ENCODE measurements at places on chromosomes 1 and 21.
A peak's percentile ranks its signal among the peaks of the same experiment; 100 is the strongest.

DNA sequence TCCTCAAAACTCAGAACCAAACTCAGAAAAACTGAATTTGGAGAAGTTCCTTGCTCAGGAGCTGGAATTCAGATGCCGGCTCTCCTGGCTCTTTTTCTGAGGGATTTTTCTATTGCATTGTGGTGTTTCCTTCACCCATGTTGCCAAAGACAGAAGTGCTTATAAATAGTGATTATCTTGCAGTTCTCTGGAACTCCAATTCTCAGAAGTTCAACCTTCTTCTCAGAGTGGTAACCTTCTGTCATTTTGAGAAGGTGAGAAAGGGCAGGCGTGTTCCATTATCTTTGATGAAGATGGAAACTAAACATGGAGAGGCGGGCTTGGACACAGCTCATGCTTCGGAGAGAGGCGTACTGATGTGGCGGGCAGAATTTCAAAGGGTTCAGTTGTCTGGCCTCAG lies 12.4 kb upstream of the ETV3 start:
- no peak for DNase-seq

DNA sequence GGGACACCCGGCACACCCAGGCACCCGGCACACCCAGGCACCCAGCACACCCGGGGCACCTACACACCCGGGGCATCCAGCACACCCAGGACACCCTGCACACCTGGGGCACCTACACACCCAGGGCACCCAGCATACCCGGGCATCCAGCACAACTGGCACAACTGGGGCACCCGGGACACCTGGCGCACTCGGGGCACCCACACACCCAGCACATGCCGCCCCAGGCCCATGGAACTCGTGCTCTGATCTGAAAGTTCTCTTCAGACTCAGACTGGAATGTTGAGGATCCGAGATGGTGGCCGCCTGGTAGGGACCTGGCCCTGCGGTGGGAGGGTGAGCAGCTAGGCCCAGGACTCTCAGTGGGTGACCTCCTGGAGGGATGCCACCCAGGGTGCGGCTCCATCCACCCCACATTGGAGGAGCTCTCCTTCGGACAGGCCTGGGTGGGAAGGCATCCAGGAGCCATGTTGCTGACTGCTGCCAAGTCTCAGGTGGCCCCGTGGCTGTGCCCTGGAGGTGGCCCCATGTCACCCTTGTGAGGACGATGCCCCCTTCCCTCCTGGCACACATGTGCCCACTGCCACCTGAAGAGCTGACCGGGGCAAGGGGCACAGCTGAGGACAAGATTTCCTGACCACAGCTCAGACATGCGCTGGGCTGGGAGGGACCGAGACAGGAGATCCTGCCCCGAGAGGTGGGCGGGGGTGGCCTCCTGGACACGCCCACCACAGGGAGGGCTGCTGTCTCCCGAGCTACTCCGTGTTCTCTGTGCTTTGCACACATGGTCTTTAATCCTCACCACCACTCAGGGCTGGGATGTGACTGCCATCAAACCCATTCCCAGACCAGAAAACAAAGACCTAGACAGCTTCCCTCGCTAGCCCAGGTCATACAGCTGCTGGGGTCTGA lies 37.0 kb downstream of the UBE2G2 start:
- no peak for DNase-seq

DNA sequence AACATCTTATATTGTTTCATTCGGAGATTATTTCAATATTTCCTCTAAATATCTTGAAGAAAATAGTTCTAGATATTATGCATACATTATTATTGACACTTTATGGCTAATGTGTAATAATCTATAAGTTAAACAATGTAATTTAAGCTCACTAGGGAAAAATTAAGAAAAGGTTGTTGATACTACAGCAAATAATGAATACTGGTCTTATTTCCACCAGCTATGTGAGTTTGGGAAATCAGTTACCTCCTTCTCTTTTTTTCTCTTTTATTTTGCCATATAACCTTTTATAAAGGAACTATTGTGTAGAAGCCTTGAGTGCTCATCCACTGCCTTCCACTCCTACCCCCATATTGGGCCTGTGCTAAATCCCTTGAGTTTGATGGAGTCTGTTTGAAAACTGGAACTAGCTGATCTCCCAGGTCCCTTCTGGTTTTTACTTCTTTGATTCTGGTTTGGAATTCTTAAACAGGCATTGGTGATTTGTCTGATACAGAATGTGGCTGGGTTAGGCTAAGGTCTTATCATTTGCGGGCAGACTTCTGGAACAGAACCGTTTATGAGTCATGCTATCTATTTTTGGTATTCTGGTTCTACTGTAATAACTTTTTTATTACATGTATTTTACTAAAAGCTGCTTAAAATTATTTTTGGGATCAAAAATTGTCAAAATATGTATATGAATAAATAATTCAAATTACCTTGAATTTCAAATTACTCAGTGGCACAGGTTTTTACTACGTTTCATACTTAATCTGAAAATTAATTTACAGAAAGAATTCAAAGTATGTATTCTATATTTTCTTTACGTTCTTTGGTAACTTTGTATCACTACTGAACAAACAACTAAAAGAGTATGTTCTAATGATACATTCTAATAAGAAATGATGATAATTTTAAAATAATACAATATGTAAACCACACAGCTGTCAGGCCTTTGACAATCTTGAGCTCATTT lies 5.0 kb upstream of the CDC14A start:
- no peak for DNase-seq

DNA sequence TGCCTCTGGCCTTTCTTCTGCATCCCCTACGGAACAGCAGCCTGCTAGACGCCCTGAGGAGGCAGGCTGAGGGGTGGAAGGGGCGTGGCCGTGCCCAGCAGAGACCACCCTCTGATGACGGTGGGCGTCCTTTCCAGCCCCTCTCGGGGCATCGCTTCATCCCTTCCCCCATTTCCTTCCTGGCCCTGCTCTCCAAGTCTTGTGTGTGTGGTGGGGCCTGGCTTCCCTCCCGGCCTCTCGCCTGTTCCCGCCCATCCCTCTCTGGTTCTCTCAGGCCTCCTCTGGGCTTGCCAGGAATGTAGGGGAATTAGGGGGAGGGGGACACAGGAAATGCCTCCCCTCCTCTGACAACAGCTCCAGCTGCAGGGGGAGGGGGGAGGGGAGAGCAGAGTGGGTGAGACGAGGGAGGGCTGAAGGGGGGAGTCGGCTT lies 51.1 kb downstream of the SKI start:
- DNase-seq: no peak

- DNase-seq: peak; percentile 42
Observed at GRCh38 chr1:203121186-203122015, 6.1 kb upstream of the ADORA1 start.

GRCh38 chr1:40606194-40606593 lies 59.3 kb downstream of the RIMS3 start:
- DNase-seq: no peak
